CD4-positive, alpha-beta T cell (primary cell): ENCODE measurements at places on chromosomes 1 and 21. TPM values are rescaled to one million over a fixed set of nuclear protein-coding genes. Genes with fewer than 3 reads are reported as not detected.

POFUT2 gene
- total RNA-seq = 56.6 TPM

DNA sequence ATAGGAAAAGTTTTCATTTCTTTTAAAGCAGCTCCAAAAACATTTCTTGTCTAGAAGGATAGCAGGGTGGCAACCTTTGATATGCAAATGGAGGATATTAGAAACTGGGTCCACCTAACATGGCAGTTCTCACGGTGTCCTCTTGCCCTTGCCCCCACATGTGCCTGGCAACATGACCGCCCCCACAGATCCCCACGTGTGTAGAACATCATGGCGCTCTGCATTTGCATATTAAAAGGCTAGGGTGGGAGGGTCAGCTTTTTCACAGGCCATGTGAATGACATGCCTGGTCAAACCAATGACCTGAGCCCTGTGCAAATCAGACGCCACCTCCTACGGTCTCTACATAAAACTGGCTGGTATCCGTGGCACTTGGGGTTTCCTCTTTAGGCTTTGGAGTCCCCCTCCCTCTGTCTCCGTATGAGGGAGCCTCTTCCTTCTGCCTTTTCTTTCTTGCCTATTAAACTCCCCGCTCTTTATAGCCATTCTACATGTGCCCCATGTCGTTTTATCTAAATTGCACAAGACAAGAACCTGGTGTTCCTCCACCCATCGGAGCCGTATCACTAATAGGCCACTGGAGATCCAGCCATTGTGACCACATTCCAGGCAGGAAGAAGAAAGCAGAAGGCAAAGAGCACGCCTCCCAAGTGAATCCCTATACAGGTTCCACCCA lies 71.3 kb downstream of the WDR4 start:
- DNase-seq = no peak

GRCh38 chr1:171800342-171800741 lies 18.9 kb downstream of the METTL13 start:
- DNase-seq = no peak

- no peak for DNase-seq
Measured at GRCh38 chr21:32705139-32705538, 22.7 kb downstream of the SYNJ1 start.

DNA sequence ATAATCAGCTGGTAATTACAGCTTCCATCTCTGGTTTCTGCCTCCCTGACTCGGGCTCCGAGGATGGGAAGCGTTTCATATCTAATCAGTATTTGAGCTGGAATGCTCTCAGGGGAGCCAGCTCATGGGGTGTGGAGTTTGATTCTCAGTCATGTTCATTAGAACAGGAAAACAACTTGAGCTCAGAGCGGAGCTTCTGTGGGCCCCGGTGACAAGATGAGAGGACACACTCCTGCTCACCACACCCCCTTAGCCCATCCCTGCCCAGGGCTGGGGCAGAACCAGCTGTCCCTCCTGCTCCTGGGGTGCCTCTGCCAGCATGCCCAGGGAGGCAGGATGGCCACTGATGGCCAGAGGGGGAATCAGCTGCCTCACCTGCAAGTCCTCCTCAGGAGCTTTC lies 726.0 kb downstream of the PTPRU start:
- DNase-seq = no peak
